ENCODE measurements at places on chromosomes 7 and 10. TPM values are rescaled to one million over a fixed set of nuclear protein-coding genes. Genes with fewer than 3 reads are reported as not detected.

DNA sequence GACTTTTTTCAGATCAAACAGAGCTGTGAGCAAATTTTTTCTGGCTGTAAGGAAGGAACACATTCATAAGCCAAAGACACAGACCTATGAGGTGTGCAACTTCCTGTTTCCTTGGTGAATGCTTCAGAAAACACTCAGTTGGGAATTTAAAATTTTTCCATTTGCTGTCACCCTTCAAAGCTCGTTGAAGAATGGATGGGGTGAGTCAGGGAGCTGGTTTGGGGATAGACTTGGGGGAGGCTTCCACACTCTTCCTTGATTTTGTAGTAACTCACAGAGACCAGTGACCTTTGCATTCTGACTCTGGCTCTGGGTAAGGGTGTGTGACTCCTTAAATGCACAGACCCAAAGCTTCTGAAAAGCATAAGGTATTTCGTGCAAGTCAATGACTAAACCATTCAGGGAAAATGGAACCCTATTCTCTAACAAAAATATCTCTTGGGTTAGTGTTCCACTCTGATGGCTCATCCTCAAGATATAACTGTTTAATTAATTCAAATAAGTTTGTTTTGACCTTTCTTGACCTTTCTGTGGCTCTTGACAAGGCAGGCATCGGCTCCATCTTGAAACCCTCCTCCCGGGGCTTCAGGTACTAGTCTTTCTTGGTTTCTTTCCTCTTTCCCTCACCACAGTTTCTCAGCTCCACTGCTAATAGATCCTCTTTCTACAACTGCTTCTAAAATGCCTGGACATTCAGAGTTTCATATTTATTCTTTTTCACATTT, 227.8 kb upstream of the INHBA start:
- DNase-seq, result no peak

The UTF1 gene
- not detected for total RNA-seq

- DNase-seq, result no peak
Observed at GRCh38 chr7:119026391-119026790, 801.9 kb downstream of the ANKRD7 start.

The RTKN2 gene
- total RNA-seq, result 0.14 TPM

DNA sequence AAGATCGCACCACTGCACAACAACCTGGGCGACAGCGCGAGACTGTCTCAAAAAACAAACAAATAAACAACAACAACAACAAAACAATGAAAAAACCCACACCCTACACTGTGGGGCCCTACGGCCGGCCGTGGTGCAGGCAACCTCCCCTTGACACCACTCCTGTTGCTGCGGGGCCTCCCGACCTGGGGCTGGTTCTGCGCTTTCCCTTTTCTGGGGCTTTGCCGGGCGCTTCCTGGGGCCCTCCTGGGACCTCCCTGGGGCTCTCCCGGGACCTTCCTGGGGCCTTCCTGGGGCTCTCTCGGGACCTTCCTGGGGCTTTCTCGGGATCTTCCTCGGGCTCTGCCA, 46.6 kb downstream of the INSIG1 start:
- DNase-seq, result no peak

The CPA4 gene
- total RNA-seq, result 0.46 TPM

DNA sequence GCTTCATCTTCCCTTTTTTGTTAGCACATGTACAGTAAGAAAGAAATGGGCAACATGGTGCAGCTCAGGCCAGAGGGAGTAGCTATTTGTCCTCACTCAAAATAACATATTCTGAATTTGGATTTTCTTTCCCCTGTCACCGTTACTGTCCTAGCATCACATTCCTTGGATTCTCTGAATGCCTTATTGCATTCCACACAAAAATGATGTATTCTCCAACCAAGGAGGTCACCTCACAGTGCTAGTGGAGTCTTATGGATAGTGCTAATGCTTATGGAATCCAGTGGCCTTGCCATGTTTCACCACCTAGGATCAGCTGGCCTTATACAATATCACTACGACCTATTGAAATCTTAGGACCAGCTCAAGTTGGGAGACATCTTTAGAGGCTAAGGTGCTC, 7.2 kb downstream of the PRSS58 start:
- no peak for DNase-seq

DNA sequence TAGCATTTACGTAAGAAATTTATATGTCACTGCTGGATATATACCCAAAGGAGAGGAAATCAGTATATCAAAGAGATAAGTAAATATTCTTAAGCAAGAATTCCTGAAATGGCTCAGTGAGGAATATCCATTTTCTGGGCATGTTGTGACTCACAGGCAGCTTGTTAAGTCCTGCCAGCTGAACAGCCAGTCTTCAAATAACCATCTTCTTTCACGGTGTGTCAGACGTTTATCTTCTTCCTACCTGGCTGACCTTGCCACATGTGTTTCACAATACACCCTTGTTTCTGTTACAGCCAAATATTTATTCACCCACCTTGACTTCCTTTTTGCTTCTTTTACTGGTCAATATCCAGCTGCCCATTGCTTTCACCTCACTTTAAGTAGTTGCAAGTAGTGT, 648.1 kb downstream of the ANKRD7 start:
- DNase-seq, result no peak

The CALN1 gene
- not detected for total RNA-seq

- no peak for DNase-seq
Observed at GRCh38 chr7:53768186-53768585, 732.8 kb downstream of the POM121L12 start.

Data from heart right ventricle (tissue), 16 donors.